NCI-H524 (cell line): ENCODE measurements at places on chromosomes 4 and X.

DNA sequence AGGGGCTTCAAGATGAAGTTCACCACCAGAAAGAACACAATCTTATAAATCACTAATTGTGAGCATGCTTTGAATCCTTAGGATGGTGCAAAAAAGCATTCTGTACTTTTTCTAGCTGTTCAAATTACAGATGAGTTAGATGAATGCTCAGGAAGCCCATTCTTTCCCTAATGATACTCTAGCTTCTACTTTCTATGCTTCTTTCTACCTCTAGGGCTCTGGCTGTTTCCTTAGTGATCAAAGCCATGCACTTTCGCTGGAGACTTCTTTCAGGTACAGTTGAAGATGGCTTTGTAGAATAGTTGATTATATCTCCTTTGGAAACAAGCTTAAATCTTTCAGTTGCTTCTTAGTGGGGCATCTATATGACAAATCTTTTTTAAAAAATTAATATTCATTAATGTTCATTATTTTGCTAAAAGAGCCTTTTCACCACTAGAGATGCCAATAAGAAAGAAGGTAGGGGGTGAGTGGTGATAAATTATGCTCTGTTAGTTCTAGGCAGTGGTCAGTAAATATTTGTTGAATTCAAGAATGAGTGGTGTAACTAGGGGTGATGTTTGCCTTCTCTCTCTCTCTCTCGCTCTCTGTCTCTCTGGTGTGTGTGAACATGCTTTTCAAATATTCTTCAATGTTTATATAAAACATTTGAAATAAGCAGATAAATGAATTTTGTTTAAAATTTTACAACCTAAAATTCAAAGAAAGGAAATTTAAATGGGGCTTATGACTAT, 169.4 kb downstream of the GLUD2 start:
- DNase-seq, result peak; percentile 33

- DNase-seq, result no peak
These were observed 104.4 kb upstream of the CXCL13 start for GRCh38 chr4:77501240-77501639.

- no peak for DNase-seq
These were observed 138.8 kb downstream of the TEX11 start for GRCh38 chrX:70769659-70770227.

DNA sequence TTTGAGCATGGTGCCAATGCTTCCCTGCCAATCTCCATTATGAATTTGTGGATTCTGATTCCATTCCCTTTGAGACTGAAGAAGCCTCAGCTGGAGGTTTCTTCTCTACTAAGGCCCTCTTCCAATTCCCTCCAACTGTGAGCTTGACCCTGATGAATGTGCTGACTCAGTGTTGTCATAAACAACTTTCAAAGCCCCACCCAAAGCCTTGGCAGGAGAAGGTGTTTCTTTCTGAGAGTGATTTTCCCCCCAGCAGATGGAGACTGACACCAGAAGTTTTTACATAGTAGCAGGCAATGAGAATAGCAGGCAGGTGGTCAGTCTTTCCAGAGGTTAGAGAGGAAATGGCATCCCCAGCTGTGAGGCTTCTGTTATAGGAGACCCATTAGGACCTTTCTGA, 53.1 kb downstream of the OCRL start:
- no peak for DNase-seq

DNA sequence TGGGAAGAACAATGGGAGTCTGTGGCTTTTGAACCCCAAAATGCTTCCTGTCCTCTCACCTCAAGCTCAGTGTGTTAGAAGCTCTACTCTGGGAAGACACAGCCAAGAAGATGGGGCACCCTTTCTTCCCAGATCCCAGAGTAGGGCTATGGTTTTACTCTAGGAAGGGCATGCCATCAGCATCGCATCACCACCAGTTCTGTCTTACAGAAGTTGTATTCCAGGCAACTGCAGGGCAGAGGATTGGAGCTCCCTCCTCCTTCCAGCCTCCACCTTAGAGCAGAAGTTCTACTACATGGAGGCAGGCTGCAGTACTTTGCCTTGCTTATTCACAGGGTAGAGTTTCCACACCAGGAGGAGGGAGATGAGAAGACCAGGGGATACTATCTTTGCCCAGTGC, 18.1 kb upstream of the ZFX start:
- no peak for DNase-seq

DNA sequence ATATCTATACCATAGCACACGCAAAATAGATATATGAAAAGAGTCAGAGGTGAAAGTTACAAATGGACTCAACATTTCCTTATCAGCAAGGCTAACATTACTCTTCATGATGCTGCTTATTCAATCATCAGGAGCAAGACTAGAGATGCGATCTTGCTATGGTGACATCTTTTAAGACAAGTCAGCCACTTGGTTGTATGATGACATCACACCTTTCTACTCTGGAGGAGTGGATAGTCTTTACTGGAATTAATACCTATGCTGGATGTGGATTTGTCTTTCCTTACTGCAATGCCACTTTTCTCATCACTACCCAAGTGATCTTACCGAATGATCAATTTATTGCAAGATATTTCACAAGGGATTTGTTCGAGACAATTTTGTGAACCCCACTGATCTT, 87.0 kb upstream of the SPOCK3 start:
- DNase-seq, result no peak
